ENCODE measurements at places on chromosomes 11 and 22.

DNA sequence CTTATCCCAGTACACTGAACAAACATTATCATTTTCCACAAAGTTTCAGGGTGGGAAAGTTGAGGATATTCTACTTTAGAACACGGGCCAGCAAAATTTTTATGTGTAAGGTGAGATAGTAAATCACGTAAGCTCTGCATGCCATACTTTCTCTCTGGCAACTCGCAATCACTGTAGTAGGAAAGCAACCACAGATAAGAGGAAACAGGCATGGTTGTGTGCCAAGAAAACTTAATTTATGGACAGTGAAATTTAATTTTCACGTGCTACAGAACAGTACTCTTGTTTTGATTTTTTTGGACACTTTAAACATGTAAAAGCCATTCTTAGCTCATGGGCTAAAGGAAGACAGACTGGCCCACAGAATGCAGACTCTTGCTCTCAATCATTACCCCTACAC lies 82.5 kb downstream of the LARGE1 start:
- DNase-seq = no peak

DNA sequence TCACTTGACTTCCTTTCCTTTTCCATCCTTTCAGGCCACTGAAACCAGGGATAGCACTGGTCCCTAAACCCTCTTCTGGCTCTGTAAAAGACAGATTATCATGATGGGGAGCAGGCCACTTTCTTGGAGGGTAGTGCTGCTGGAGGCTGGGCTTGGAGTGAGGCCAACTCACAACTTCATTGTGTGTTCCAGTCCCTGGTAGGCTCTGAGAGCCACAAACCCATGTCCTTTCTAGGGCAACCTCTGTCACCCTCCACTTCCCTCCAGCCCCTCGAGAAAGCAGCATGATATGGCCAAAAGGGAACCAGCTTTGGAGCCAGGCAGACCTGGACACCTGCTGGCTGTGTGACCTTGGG lies 2.3 kb downstream of the TKFC start:
- DNase-seq = no peak

- DNase-seq = no peak
Observed at GRCh38 chr11:2573240-2574042, 126.4 kb downstream of the KCNQ1OT1 start.

DNA sequence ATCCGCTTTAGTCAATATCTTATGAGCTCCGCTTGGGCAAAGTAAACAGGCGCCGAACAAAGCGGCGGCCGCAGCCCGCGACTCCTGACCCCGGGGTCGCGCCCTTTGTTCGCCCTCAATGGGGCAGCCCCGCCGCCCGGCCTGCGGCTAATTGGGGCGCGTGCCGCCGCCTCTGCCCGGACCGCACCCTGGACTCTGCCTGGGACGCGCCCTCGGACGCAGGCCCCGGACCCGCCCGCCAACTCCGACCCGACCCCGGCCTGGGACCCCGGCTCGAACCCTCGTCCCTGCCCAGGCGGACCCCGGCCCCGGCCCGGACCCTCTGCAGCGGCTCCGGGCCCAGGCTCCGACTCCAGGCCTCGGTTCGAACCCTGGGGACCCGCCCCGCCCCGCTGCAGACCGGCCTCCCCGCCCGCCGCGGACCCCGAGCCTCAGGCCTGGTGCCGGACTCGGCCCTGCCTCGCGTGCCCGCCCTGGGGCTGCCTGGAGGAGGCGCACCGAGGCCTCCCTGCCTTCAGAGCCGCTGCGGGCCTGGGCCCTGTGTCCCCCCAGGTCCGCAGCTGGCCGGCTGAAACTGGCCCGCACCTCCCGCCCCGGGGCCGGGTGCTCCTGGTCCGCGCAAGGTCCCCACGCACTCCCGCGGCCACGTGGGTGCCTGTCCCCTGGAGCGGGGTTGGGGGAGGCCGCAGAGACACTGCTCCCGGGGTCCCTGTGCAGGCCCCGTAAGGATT lies 84.7 kb upstream of the WNT7B start:
- DNase-seq = no peak

GRCh38 chr11:74330075-74330858 lies 18.8 kb upstream of the P4HA3 start:
- no peak for DNase-seq

GRCh38 chr11:127574478-127574877 lies 573.9 kb upstream of the KIRREL3 start:
- no peak for DNase-seq

DNA sequence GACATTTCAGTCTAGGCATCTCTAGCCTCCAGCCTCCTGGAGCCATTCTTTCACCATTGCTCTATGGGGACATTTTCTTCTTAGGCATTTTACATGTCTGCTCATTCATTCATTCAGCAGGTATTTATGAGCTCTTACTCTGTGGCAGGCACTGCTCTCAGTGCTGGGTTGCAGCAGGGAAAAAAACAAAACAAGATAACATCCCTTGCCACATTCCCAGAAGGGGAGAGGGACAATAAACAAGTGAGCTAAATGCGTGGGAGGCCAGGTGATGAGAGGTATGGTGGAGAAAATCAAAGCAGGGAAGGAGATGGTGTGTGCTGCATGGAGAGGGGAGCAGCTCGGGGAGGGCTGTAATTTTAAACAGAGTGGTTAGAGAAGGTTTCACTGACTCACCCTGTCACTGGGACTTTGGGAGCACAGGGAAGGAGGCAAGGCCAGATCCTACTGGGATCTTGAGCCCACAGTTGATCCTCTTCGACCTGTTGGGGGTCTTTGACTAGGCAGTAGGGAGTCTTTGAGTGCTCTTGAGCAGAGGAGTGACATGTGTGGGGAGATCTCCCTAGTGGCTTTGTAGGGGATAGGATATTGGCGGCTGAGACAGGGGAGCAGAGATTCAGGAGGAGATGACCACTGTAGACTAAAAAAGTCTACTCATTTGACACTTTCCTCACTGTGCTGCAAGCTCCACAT lies 17.0 kb downstream of the MICAL2 start:
- no peak for DNase-seq

GRCh38 chr11:118213781-118214180 lies 11.0 kb downstream of the JAML start:
- DNase-seq = no peak

GRCh38 chr11:58998480-58999290 lies 59.4 kb downstream of the GLYATL1 start:
- no peak for DNase-seq

Measured in stimulated activated CD8-positive, alpha-beta memory T cell treated with anti-CD3 and anti-CD28 coated beads, Interleukin-4, amount 100 ng/mL, for 4 hours (primary cell).